ENCODE measurements at places on chromosomes 12 and 14.

- ATAC-seq, result no peak
Observed at GRCh38 chr12:76173756-76174155, 89.3 kb upstream of the NAP1L1 start.

- ATAC-seq, result no peak
Observed at GRCh38 chr12:13450231-13451080, 253.9 kb downstream of the EMP1 start.

- ATAC-seq, result no peak
Observed at GRCh38 chr14:100680439-100681051, 46.1 kb upstream of the DLK1 start.

DNA sequence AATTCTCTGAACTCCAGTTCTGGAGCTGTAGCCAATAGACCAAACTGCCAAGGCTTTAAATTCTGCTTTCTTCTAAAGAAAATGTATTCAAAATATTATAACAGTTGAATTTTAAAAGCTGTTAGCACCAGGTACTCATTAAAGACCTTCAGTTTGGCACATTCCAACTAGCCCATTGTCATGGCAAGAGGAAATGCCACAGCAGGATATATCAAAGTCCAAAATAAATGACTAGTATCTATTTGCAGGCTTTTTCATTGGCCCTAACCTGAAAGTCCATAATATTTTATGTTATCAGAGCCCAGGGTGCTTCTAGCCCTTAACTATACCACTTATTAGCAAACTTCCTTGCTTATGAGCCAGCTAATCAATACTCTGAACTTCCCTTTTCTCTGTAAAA is 3.1 kb upstream of the RIC8B start:
- no peak for ATAC-seq

GRCh38 chr12:47034661-47035060 is 44.8 kb upstream of the PCED1B start:
- no peak for ATAC-seq

DNA sequence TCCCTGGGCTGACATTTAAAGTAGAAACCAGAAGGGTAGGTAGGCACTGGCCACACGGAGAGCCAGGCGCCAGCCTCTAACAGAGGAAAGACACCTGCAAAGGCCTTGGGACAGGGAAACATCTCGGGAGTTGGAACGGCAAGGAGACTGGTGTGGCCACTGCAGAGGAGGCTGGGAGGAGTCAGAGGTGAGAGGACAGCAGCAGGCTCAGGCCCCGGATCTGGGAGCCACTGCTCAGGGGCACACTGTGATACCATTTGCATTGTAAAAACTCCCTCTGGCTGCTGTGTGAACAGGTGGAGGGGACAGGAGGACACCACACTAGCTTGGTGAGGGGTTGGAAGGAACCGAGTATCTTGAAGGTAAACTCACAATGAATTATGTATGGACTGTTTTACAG is 2.7 kb downstream of the ANHX start:
- ATAC-seq, result no peak
